Neuronal stem cell (in vitro differentiated cells): ENCODE measurements at places on chromosomes 1 and 21.

DNA sequence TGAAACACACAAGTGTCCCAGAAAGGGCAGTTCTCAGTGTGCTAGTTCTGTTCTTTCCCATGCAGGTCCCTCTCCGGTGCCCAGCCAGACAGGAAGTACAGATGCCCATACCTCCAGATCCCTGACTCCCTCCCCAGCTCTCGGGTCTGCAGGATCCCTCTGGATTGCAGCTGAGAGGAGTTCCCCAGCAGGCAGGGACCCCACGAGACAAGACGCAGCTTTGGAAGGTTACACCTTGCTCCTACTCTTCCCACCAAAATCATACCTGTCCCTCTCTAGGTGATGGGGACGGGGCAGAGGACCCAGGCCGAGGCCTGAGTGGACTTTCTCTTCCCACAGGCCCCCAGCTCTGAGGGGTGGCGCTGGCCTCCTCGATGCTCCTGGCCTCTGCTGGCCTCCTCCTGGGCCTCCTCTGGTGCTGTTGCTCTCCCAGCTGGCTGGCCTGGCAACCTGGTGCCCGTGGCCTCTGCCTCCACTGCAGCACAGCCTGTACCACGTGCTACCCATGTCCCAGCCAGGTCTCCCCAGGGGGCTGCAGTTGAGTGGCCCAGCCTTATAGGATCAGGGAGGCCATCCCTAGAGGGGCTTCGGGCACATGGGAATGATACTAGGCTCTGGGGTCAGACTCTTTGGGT, 9.4 kb downstream of the LDLRAD2 start:
- no peak for DNase-seq

DNA sequence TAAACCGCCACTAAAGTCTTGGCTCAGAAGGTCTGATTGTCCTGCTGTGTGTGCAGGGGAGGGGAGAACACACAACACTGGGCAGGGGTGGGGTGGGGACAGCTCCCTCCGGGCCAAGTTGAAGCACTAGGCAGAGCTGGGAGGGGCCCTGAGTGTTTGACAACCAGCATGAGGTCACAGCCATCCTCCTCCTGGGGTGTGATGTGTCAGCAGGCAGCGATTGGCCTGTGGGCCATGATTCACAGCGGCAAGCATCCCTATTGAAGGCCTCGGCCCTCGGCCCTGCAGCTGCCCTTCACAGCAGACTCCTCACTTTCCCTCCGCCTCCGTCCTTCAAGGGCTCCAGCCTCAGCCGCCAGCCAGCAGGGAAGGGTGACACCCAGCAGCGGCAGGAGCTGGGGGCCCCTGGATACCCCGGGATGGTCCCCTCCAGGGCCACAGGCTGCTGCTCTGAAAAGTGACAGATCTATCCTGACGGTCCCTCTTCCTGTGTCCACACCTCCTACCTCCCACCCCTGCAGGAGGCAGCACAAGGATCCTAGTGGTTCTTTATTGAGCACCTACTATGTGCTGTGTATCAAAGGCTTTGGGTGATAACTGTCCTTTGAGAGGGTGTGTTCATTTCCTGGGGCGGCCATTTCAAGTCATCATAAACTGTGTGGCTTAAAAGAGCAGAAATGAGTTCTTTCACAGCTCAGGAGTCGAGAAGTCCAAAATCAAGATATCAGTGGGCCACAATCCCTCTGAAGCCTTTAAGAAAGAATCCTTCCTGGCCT, 66.0 kb upstream of the SLC25A33 start:
- no peak for DNase-seq

DNA sequence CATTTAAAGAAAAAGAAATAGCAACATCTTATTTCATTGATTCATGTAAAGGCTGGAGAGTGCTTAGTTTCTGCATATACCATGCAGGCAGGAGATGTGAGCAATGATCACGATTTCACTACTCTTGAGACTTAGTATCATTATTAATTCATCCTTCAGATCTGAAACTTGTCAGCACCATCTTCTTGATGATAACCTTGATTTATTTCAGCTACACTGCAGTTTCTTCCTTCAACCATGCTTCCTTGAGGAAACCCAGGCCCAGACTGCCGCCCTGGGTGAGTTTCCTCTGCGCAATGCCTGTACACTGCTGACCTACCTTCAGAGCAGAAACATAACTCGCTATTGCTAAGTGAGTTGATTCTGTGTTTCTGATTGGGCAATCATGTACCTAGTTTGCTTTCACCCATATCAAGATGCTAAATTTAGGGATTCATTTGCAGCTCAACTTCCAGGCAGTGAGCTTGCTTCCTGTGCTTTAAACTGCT, 13.5 kb upstream of the BCL10 start:
- no peak for DNase-seq

DNA sequence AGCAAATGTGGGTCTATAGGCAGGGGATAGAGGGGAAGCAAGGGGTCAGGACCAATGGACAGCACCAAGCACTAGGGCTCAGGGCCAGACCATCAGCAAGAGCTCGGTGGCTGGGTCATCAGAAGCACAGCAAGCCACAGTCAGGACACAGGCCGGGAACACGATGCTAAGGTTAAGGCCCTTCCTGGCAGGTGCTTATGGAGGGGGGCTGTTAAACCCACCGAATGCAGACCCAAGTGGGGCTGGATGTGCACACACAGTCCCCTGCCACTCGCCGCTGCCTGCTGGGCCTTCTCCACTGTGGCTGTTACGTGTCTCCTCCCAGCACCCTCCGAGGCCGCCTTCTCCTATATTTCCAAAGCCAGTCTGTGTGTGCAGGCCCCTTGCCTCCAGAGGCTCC, 220.1 kb downstream of the TOMM20 start:
- DNase-seq: no peak

DNA sequence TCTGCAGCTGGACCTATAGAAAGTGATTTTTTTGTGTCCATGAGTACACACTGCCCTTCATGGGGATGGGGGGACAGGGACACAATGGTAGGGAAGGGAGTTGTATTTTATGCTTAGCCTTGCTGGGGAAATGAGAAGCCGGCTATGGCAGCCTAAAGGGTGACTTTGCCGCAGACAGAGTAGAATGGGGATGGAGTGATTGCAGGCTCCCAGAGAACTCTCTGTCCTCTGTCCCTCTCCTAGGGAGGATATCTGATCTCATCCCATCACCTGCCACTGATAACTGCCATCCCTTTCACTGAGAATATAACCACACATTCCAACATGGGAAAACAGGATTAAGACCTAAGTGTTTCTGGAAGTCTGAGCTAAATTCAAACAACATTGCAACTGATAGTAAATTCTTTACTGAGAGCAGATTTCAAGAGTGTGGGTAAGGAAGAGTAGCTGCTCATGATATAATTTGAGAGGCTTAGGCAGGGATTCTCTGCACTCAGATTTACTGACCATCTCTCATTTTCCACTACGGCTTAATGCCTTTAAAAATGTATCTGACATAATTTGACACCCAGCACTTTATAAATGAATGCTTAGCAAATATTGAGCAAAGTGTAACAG, 13.9 kb downstream of the SH2D1B start:
- no peak for DNase-seq

- DNase-seq: no peak
Observed at GRCh38 chr1:203408486-203409481, 57.9 kb upstream of the FMOD start.

DNA sequence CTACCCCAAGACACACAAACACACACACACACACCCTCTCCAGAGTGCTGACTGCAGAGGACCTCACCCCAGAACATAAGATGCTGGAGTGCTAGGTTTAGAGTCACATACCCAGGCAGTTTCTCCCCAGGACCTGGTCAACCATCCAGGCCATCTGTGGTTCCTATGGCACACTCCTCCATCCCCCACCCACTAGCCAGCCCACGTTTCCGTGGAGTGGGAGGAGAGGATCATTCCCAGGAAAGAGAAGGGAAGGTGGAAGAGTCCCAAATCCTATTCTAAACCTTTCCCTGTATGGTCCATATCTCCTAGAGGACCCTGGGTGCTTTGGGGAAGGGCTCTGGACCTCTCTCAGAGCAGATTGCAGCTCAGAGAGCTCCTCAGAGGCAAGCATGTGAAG, 1.1 kb downstream of the KCNJ9 start:
- DNase-seq: no peak

GRCh38 chr1:151047591-151047924, at the start of gene C1orf56:
Gene C1orf56, plus strand, starts transcription at chr1:151047751. Its CDS starts 97 bp downstream, at chr1:151047848.
- DNase-seq: peak; percentile 62

- DNase-seq: no peak
Observed at GRCh38 chr1:26281091-26281958, 1.4 kb downstream of the SH3BGRL3 start.

- DNase-seq: no peak
Observed at GRCh38 chr1:78543941-78544643, 53.3 kb downstream of the PTGFR start.

DNA sequence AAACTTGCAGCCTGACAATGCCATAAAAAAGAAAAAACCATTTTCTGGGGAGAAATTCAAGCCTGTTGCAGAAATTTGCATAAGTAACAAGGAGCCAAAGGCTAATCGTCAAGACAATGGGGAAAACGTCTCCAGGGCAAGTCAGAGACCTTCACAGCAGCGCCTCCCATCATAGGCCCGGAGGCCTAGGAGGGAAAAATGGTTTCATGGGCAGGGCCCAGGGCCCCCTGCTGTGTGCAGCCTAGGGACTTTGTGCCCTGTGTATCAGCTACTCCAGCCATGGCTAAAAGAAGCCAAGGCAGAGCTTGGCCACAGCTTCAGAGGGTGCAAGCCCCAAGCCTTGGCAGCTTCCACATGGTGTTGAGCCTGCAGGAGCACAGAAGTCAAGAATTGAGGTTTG, 369.5 kb downstream of the NTNG1 start:
- DNase-seq: no peak

- no peak for DNase-seq
Observed at GRCh38 chr1:206769304-206769731, 1.3 kb upstream of the IL19 start.

GRCh38 chr21:28865488-28866186, 127.0 kb downstream of the LTN1 start:
- DNase-seq: no peak

DNA sequence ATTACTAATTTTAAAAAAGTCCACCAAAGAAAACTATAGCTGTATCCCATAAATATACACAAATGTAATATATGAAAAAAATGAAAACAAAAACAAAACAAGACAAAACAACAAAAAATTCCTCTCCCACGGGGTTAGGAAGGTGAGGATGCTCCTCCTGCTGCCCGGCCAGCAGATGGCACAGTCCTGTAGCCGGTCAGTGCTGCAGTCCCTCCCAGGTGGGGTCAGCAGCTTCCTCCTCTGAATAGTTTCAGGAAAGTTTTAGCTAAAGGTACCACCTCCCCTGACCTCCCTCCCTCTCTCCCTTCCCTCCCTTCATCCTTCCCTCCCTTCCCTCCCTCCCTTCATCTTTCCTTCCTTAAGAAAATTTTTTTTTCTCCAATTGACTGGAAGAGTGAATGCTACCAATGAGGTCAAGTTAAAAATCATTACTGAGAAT, 67.8 kb upstream of the BCL10 start:
- DNase-seq: no peak

DNA sequence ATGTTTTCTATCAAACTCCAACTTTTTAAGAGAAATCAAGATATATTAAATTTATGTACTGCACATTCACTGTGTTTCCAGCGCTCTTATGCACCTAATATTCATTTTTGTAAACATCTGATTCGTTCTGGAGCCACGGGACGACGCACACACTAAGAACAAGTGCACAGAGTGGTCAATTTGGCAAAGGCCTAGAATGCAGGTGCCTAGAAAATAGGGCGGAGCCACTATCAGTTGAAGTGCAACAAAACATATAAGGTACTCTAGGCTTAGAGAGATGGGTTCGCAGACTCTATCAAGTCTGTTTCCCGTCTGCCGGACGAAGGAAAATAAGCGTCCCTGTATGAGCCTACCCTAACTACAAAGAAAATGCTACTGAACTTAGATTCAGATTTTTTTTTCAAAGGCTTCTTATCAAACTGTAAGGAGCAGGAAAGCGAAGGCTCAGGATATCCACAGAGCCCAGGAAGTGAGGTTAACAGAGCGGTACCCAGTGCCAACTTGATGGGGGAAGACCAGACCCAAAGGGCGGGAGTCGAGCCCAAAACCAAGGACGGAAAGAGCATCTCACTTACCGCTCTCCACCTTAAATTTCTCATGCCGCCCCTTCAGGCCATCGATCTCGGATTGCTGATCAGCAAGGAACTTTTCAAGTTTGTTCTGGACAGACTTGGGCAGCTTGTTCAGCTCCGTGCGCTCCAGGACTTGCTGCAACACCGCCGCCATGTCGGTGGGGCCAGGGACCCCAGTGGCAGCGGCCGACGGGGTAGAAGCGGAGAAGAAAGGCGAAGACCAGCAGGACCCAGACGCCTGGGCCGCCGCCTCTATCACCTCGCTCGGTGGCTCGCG, 526 bp downstream of the TPR start:
- peak; percentile 11 for DNase-seq

DNA sequence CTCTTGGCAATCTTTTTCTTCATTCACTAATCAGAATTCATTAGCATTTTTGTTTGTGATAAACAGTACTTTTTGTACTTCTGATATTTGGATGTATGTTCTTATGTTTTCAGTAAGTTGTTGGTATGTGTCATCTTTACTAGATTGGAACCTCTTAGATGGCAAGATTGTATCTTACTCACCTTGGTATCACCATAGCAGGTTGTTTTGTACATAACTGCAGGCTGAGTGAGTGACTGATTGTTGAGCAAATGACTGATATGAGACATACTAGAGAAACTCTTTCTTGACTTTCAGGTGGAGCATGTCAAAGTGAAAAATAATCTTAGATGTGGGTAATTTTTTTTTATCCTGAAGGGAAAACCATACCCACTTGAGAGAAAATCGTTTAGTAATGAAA, 173.7 kb downstream of the CLEC20A start:
- DNase-seq: no peak

DNA sequence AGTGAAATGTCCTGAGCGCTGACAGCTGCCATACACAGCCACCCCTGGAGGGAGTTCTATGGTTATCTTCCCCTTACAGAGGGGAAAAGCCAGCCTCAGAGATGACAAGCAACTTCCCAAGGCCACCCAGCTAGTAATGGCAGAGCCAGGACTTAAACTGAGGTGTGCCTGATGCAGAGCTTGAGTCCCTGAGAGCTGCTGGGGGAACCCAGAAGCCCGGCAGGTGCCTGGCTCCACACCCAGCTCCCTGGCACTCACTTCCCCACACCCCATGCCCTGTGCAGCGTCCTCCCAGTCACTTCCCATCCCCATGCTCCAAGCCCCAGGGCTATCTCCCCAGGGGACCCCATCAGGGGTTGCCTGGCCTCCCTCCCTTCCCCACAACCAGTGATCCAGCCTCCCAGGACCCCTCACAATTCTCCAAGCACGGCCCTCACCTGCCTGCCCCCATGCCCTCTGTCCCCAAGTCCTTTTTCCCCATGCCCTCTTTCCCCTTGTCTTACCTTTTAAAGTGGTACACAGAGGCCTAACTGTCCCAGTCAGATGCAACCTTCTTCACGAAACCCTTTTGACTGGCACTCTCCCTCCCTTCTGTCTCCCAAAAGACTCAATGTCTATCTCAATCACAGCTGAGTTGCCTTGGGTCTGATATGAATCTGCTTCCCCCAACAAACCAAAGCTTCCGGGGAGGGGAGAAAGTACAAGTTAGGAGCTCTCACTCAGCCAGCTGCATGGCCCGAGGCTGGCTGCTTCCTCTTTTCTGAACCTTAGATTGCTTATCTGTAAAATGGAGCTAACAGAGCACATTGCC, 39.8 kb upstream of the LRP8 start:
- DNase-seq: no peak
